ENCODE measurements at places on chromosomes 2 and 18.
A peak's percentile ranks its signal among the peaks of the same experiment; 100 is the strongest.

DNA sequence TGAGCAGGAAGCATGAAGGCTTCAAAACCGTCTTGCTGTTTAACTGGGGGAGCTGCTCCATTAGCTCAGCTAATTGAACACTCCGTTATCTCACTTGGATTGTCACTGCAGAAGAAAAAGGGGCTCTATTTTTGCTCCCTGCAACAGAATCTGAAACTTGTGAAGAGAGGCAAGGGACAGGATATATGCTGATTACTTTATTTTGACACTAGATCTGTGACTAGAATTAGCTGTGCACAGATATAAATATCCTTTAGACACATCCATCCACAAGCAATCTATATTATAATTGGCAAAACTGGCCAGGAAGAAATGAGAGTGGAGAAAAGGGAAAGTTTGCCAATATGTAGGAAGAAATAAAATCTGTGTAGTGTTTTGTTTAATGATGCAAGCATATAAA lies 700.1 kb upstream of the CHAC2 start:
- no peak for DNase-seq

DNA sequence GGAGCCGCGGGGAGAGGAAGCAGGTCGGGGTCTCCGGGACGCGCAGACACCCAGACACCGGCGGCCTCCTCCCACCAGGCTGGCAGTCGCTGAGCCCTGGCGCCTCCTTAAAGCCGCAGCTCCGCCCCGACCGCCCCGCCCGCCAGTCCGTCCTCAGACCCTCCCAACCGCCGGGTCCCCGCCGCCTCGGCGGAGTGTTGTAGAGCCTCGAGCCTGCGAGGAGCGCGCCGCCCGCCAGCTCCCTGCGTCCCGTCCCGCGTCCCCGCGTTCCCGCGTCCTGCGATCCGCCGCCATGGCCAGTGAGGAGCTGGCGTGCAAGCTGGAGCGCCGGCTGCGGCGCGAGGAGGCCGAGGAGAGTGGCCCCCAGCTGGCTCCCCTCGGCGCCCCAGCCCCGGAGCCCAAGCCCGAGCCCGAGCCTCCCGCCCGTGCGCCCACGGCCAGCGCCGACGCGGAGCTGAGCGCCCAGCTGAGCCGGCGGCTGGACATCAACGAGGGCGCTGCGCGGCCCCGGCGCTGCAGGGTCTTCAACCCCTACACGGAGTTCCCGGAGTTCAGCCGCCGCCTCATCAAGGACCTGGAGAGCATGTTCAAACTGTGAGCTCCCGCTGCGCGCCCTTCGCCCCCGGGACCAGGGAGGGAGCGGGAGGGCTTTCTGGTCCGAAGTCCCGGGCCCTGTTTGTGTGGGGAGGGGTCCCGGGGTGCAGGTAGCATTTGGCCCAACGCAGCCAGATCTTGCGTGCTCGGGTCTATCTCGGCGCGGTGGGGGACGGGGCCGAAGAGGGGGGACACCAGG lies at the start of gene EFHD1:
EFHD1 (plus strand) TSS at position 192 of the 793 bp plus-strand sequence; CDS start at position 293, 101 bp downstream.
- DNase-seq: peak; percentile 90

DNA sequence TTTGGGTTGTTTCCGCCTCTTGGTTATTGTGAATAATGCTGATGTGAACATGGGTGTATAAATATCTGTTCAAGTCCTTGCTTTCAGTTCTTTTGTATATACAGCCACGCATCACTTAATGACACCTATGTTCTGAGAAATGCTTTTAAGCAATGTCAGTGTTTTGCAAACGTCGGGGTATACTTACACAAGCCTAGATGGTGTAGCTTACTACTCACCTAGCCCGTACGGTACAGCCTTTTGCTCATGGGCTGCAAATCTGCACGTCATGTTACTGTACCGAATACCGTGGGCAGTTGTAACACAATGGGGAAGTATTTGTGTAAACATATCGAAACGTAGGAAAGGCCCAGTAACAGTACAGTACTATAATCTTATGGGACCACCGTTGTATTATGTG lies 12.4 kb downstream of the RALB start:
- DNase-seq: no peak

DNA sequence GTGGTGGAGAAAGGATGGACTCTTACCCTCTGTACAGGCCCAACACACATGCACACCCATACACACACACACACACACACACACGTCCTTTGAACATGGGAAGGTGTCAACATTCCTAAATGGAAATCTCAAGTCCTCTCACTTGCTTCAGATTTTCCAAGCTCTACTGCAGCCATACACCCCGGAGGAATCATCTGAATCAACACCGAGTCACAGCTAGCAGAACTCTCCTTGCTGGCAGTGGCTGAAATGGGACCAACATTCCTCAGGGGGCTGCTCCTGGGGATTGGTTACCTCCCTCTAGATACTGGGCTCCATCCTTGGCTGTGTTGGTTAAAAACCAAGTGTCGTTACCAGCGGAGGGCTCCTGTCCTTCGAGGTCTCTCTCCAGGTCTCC lies 112.7 kb downstream of the BCL11A start:
- DNase-seq: no peak

- DNase-seq: no peak
Observed at GRCh38 chr2:16622399-16622968, 43.1 kb downstream of the CYRIA start.

DNA sequence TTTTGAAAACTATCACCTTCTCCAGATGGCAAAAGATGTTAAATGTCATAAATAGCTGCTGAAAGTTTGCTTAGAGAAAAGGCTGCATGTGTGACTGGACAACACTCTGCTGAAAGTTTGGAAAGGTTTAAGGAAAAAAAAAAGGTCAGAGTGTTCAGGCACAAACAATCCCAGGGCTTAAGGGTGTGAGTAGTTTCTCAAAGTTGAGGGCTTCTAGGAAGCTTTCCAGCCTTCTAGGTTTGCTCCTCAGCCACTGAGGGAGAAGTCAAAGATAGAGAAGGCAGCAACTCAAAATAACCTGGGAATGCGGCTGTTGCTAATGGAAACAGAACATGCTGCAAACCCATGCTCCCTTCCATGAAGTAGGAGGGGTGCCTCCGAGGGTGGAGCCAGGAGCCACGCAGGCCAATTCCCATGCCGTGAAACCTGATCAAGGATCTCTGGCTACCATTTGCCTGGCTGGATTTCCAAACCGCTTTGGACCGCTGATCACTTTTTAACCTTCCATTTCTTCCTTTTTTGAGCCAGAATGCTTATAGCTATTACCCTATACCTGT lies 88.0 kb downstream of the TEX51 start:
- DNase-seq: no peak

Measured in suprapubic skin (tissue), 4 donors.